Esophagus muscularis mucosa (tissue), 4 donors: ENCODE measurements at places on chromosomes 3 and 15. TPM values are rescaled to one million over a fixed set of nuclear protein-coding genes. Genes with fewer than 3 reads are reported as not detected.

DNA sequence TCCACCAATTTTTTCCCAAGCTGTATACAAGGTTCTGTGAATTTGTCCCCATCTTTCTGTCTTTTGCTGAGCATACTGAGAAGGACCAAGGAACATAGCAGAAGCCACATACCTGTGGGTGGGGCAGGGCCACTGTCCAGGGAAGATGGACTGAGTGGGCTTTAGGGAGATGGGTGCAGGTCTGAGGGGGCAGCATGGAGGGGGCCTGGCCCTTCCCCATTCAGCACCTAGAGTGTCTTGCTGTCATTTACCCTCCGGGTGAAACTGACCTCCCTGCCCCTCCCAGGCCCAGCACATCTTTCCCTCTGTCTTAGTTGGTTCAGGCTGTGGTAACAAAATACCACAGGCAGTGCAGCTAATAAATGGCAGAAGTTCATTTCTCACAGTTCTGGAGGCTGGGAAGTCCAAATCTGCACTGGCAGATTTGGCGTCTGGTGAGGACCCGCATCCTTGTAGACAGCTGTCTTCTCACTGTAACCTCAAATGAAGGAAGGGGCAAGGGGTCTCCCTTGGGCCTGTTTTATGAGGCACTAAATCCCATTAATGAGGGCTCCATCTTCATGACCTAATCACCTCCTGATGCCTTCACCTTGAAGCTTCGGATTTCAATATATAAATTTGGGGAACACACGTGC, 180.0 kb upstream of the SMAD3 start:
- H3K36me3 ChIP-seq: no peaks in the 10 kb centered on the region
- DNase-seq: peak; percentile 75
- peaks cover 39% of the 10 kb centered on the region for H3K4me1 ChIP-seq
- no peak overlapping the region for H3K4me3 ChIP-seq

DNA sequence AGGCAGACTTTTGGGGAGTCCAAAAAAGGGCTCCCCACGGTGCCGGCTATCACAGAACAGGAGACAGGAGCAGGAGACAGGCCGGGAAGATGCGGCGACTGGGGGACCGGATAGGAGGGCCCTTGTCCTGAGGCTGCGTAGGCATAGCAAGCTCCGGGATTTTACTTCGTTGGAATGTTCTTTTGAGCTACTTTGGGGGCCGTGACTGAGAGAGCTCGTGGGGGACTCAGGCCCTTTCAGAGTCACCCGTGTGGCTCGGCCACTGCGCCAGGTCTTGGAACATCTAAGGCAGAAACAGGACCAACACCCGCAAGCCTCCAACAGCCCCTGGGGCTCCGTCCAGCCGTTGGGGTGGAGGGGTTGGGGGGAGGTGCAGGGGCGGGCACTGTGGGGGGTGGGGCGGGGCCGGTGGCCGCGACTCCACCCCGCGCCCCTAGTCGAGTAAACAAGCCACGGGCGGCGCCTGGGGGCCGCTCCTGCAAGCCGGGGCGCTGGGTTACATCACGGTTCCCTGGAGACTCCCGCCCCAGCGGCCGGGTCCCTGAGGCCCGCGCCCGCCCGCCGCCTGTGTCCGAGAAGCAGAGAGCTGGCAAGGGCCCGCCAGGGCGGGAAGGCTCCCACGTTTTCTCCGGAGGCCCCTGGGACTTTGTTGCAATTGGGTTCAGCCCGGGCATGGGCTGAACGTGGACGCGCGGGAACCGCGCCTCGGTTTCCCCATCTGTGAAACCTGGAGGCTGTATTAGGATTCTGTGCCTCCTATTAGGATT, 23.3 kb upstream of the C15orf39 start:
- peak overlapping the region; percentile 68 for H3K27ac ChIP-seq
- DNase-seq: no peak
- H3K4me1 ChIP-seq: peaks cover 69% of the 10 kb centered on the region

DNA sequence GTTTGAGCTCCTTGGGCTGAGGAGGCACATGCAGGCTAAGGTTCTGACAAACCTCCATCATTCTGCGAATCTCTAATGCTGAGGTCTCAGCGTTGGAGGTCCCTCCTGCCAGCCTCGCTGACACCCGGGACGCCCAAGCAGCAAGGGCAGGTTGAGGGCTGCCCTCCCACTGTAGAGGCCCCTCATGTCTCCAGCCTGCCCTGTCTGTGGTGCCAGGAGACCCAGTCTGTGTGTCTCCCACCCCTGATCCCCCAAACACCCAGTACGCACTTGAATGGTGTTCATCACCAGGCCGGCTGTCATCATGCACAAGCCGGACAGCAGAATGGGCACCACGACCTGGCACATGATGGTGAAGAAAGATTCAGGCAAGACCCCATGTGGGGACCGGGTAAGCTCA, 27.8 kb downstream of the SLC41A3 start:
- peak; percentile 62 for DNase-seq
- H3K27ac ChIP-seq: no peak overlapping the region
- H3K27me3 ChIP-seq: no peaks in the 10 kb centered on the region
- H3K4me3 ChIP-seq: no peak overlapping the region
- H3K4me1 ChIP-seq: peaks cover 13% of the 10 kb centered on the region
- H3K36me3 ChIP-seq: peaks cover 22% of the 10 kb centered on the region

GRCh38 chr15:68047826-68048225, 6.3 kb upstream of the PIAS1 start:
- H3K27me3 ChIP-seq: no peaks in the 10 kb centered on the region
- no peaks in the 10 kb centered on the region for H3K36me3 ChIP-seq
- H3K4me3 ChIP-seq: no peak overlapping the region
- DNase-seq: no peak

The ATP13A5 gene
- not detected for total RNA-seq
